GM18507 (cell line): ENCODE measurements at places on chromosomes 11 and 22.

GRCh38 chr22:32636884-32637283 is 162.3 kb downstream of the FBXO7 start:
- DNase-seq, result no peak

- DNase-seq, result no peak
Measured at GRCh38 chr11:108606495-108607160, 13.1 kb upstream of the EXPH5 start.

GRCh38 chr11:34063061-34063795 is 11.7 kb downstream of the CAPRIN1 start:
- no peak for DNase-seq

- no peak for DNase-seq
Measured at GRCh38 chr22:20792966-20793728, 19.2 kb downstream of the SERPIND1 start.

- no peak for DNase-seq
Measured at GRCh38 chr11:112864672-112865071, 96.5 kb upstream of the NCAM1 start.

DNA sequence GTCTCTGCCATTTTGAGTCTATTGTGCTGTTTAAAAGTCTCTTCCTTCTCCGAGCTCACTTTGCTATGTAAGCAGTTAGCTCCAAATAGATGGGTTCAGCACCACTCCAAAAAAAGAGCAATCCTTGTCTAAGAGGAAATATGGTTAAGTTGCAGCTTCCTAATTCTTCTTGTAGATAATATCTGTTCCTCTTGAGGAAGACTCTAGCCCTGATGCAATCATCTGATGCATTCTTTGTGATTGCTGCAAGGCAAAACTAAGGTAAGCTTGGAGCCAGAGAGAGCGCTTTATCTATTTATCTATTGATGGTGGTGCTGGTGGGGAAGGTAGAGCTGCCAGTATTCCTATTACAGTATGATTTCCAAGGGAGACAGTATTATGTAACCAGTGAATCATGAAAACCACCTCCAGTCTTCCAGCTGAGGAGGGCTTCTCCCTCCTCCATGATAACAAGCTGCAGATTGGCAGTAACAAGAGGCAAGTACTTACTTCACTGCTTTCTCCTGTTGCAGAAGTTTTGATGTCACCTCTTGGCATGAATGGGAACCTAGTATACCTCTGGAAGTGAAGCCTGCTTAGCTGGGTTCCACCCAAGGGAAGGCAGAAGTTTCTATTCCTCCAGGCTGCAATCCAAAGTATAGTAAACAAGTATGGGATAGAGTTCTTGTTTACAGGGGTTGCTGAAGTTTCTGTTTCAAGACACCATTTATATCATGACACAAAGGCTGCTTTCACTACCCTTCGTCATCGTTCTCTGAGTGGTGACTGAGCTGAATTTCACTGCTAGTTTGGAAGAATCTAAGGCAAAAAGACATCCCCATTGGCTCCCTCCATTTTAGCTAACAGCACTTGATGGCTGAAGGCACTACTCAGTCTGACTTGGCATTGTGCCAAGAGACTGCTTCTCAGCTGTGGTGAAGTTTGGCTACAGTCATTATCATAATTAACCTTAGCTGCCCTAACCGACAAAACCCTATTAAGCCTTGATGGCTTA is 49.7 kb downstream of the FDX1 start:
- no peak for DNase-seq
